ENCODE measurements at places on chromosomes 13 and 19.
A peak's percentile ranks its signal among the peaks of the same experiment; 100 is the strongest.

GRCh38 chr19:20245309-20245708 is 78.3 kb downstream of the ZNF486 start:
- no peak for DNase-seq

- no peak for DNase-seq
Observed at GRCh38 chr13:41928323-41928722, 32.6 kb downstream of the VWA8 start.

- DNase-seq: no peak
Observed at GRCh38 chr13:93708308-93709075, 481.9 kb downstream of the GPC6 start.

GRCh38 chr13:77810430-77810829 is 108.2 kb downstream of the EDNRB start:
- no peak for DNase-seq

- peak; percentile 83 for DNase-seq
Observed at GRCh38 chr19:11766597-11767591, at the start of gene ZNF441. TSS of gene ZNF441 (plus strand) at chr19:11767000. CDS start at chr19:11767194, 194 bp downstream.

GRCh38 chr13:114279758-114280355 is 1.5 kb upstream of the UPF3A start:
- no peak for DNase-seq

- no peak for DNase-seq
Observed at GRCh38 chr13:22201375-22201925, 530.6 kb downstream of the FGF9 start.

GRCh38 chr13:103263448-103263847 is 197.2 kb upstream of the SLC10A2 start:
- DNase-seq: no peak

- DNase-seq: no peak
Observed at GRCh38 chr19:46176116-46176860, 28.2 kb downstream of the IGFL2 start.

DNA sequence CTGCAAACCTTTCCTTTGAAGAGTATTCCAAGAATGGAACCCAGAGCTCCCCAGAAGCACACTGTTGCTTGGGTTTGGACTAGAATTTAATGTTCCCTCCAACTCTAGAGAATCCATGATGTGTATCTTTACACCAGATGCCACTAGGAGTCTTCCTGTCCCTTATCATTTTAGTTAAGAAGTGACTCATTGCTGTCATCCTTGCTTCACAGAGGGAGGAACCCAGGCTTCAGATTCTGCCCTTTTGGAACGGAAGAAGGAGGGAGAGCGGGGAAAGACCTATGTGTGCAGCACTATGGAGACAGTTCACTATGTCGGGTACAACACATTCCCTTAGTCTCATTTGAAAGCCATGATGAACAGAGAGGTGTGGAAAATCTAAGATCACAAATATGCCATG is 2.1 kb upstream of the ATP12A start:
- DNase-seq: no peak

- DNase-seq: no peak
Observed at GRCh38 chr13:27659145-27659865, 37.6 kb downstream of the POLR1D start.

- DNase-seq: no peak
Observed at GRCh38 chr13:95137096-95137495, 164.2 kb downstream of the ABCC4 start.

DNA sequence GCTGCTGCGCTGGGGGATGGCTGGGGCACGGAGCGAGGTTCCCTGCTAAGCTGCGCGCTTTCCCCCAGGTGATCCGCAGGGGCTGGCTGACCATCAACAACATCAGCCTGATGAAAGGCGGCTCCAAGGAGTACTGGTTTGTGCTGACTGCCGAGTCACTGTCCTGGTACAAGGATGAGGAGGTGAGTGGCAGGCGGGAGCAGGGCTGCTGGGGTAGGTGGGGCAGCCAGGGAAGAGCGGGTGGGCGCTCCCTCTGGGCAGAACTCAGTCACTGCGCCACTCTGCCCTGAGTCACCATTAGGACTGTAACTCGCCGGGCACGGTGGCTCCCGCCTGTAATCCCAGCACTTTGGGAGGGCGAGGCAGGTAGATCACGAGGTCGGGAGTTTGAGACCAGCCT is 23.8 kb downstream of the TMED1 start:
- no peak for DNase-seq

DNA sequence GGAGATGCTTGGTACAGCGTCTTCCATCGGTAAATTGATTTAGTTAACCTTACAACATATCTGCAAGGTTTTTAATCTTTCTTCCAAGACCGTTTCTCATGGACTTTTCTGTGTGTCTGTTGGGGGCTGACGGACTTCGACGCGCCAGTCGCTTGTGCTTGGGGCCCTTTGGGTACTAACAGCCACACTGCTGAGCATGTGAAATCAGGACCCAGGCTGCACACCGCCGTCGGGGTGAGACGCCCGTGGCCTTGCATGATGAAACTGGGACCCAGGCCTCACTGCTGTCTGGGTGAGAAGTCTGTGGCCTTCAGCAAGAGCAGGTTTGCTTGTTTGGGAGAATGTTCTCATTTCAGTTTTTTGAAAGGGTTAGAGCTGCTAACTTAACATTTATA is 9.8 kb downstream of the ATP4B start:
- no peak for DNase-seq

DNA sequence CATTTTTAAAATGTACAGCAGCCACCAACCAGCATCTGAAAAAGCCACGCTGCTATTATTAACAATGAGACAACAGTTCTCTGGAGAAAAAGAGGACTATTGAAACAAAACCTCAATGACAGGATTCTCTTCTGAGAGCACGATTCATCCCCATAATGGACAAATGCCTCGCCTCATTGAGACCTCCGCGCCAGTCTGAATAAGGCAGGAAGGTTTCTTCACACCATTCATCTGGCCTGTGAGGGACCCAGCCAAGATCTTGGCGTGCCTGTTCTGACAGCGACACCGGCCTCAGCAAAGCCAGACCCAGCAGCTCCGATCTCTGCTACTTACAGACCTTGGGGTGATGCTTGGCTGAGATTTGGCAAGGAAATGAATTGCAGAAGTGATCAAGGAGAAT is 14.8 kb downstream of the SMIM7 start:
- DNase-seq: no peak

DNA sequence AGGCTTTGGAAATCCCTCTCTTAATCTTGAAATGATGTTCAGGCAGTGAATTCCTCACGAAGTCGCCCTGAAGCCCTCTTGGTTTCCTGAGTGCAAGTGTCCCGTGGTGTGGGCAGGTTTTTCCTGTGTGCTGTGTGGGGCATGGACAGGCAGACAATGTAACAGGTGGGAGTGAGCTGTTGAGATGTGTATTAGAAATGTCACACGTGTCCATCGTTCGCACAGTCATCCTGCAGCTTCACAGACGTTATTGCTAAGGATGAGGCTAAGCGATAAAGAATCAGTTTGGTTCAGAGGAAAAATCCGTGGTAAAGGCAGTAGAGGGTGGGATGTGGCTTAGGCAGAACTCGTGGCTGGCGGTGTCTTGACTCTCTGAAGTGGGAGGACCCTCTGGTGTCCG is 51.7 kb downstream of the SMARCA4 start:
- no peak for DNase-seq

DNA sequence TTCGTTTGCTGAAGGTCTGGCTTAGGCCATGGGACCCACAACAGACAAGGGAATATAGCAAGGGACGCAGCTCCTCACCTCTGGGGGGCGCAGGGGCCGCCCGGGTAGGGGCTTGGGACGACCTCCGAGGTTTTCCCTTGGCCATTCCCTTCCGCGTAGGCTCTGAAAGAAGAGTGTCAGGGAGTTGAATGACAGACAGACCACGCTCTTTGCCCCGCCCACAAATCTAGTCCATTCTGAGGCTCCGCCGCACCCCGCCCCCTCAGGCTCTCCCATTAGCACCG is 11.4 kb upstream of the ZNF414 start:
- DNase-seq: no peak

- no peak for DNase-seq
Observed at GRCh38 chr19:43847884-43848283, 20.8 kb downstream of the ZNF283 start.

- no peak for DNase-seq
Observed at GRCh38 chr13:92390217-92390616, 836.4 kb upstream of the GPC6 start.

GRCh38 chr13:43223216-43223615 is 199.8 kb downstream of the DNAJC15 start:
- DNase-seq: no peak

DNA sequence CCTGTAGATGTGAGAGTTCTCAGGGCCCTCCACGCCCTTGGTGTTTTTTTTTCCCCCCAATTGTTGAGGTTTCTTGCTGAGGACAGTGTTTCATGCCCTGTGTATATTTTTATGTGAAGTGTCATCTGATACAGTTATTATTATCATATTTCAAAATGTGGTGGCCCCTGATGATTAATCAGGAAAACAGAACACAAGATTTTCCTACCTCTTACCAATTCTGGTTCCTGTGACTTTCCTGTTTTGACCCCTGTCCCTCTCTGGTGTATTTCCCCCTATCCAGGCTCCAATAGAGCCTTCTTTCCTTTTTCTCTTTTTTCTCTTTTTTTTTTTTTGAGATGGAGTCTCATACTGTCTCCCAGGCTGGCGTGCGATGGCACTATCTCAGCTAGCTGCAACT is 642 bp downstream of the PSG8 start:
- DNase-seq: no peak

DNA sequence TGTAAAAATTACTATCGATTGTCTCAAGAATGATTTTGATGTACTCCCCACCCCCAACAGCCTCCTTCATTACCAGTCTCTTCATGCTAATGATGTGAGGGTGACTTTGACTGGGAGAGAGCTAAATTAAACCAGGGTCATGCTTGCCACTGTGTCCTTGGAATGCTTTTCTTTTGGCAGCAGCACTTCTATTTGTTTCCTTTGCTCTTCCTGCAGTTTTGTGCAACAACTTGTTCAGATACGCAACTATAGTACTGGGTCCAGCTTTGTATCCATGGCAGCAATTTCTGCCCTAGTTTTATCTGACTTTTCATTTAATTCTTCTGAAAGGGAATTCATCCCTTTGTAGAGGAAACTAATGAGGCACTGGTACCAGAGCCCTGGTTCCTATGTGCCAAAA is 2792.1 kb downstream of the PCDH9 start:
- no peak for DNase-seq

GRCh38 chr19:58450856-58451357 is 515 bp upstream of the ZNF324B start:
- no peak for DNase-seq

GRCh38 chr13:101576455-101576854 is 124.0 kb downstream of the ITGBL1 start:
- no peak for DNase-seq

- DNase-seq: no peak
Observed at GRCh38 chr13:31884556-31884955, 145.2 kb downstream of the RXFP2 start.

DNA sequence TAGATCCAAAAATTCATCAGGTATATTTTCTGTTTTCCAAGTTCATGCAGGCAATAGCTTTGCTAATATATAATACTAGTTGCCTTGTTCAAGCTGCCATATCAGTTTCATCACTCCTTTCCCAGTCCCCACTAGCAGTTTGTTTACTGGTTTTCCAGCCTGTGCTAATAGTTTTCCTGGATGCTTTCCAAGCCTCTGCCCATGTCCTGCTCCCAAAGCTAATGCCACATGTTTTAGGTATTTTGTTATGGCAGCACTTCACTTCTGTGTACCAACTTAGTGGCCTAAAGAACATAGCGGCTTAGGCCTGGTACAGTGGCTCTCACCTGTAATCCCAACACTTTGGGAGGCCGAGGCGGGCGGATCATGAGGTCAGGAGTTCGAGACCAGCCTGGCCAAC is 28.1 kb upstream of the ZNF527 start:
- DNase-seq: no peak

GRCh38 chr13:113992276-113993005 is 18.6 kb upstream of the C13orf46 start:
- no peak for DNase-seq

- DNase-seq: no peak
Observed at GRCh38 chr19:46834121-46834520, 16.5 kb downstream of the AP2S1 start.

GRCh38 chr19:681029-682019 is 5.1 kb downstream of the FSTL3 start:
- DNase-seq: no peak

GRCh38 chr19:4815426-4816201 is 15.9 kb downstream of the TICAM1 start:
- DNase-seq: peak; percentile 39

DNA sequence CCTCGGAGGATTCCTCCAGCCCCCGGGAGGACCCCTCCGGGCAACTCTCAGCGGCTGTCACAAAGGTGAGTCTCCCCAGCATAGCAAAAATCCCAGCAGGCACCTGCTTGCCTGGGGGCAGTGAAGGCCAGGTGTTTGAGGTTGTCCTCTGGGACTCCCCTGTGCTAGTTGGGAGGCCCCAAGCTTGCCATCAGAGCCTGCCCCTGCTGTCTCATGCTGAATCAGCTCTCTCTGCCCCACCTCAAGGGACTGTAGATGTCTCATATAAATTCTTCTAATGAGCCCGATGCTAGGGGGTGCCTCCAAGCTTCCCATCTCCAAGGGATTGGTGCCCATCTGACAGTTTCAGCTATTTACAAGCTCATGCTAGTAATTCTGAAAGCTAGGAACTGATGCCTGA is 53.6 kb downstream of the NWD1 start:
- no peak for DNase-seq

GRCh38 chr13:100490692-100491091 is 97.9 kb downstream of the GGACT start:
- no peak for DNase-seq

DNA sequence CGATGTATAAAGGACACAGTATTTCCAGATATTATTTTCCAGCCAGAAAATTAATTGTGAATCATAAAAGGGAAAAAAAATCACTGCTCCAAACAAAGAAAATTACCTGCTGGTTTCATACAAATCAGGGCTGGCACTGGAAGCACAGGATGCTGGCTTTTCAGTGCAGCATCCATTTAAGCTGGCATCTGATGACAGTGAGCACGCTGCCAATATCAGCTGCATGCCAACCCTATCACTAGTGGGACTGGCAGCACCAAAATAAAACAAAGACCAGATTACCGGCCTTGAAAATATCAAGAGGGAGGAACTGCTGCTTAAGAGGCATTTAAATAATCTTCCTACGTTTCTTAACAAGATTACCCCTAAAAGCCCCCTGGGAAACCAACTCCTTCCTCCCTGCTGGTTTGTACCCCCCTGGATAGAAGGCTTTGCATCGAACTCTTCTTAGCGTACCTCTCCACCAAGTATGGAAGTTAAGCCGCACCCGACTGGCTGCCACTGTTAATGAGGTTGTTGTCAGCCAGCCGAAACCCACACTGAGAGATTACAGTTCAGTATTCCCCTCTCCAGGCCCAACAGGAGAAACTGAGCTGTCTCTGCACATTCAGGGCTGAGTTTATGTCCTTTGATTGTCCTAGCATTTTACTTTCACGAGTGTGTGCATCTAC is 257.8 kb downstream of the EFNB2 start:
- DNase-seq: no peak

GRCh38 chr13:99756281-99756680 is 215.3 kb downstream of the ZIC5 start:
- no peak for DNase-seq

GRCh38 chr13:94192431-94192975 is 287.0 kb downstream of the DCT start:
- DNase-seq: no peak

Data from stimulated activated CD4-positive, alpha-beta T cell treated with anti-CD3 and anti-CD28 coated beads, Interleukin-15, amount 100 ng/mL, for 1 hour (primary cell).